Gastroesophageal sphincter (tissue), 4 donors: ENCODE measurements at places on chromosomes 7 and 10. TPM values are rescaled to one million over a fixed set of nuclear protein-coding genes. Genes with fewer than 3 reads are reported as not detected.

DNA sequence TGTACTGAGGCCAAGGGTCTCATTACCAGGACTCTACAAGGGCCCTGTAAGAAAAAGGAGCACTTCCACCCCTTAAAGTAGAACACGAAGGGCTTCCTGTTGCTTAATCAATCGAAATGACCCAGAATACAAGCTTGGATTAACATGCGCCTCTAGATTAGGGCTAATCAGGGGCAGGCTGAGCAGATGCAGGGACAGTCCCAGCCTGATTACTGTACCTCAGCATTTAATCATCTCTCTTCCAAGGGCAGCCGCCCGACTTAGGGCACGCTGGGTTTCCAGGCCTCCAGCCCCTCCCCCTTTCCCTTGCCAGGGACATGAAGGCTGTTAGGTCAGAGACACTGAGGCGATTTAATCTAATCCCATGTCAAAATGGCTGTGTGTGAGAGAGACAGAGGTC is 138.6 kb downstream of the NRF1 start:
- ATAC-seq = no peak

The KEL gene
- not detected for total RNA-seq

The HOXA3 gene
- total RNA-seq = 22.6 TPM

The SLC13A1 gene
- total RNA-seq = not detected

GRCh38 chr10:35140126-35140525 is 13.5 kb downstream of the CREM start:
- no peak for ATAC-seq
